ENCODE measurements at places on chromosomes 13 and 19. TPM values are rescaled to one million over a fixed set of nuclear protein-coding genes. Genes with fewer than 3 reads are reported as not detected.

GRCh38 chr13:56187331-56187730, 953.4 kb upstream of the PRR20A start:
- no peak for DNase-seq

DNA sequence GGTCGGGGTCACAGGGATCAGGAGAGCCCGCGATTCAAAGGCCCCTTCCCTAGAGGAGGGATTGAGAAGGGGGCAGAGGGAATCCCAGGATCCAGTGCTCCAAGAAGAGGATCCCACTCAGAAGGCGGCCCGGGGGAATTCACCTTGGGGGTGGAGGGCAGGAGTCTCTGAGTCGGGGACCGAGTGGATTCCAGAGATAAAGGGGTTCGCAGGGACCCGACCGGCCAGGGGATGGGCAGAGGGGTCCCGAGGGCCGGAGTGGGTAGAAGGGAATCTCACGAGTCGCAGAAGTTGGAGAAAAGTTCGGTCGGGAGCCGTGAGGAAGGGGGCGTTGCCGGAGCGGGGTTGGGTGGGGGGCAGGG, 261 bp downstream of the PRKD2 start:
- DNase-seq: no peak

DNA sequence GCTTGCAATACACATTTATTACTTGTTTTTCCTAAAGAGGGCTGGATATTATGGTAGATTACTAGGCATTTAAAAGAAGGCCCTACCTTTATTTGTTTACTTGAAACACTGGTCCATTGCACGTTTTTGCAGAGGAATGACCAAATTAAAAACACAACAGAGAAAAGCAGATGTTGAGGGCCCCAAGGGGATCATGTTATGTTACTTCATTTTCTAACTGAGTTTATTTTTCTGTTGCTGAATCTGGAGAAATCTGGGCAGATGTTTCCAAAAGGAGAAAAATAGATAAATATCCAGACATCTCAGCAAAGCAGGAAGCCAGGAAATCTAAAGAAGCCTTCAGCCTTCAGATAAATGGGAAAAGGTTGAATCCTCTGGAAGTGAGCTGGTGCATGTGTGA, 353.0 kb downstream of the NDFIP2 start:
- no peak for DNase-seq

The CCNA1 gene
- not detected for total RNA-seq

The ZNF112 gene
- total RNA-seq: 4.3 TPM

The CCDC70 gene
- total RNA-seq: not detected

The PSG6 gene
- total RNA-seq: not detected

- no peak for DNase-seq
These were observed 11.9 kb downstream of the ELAVL1 start for GRCh38 chr19:7993560-7993959.

GRCh38 chr19:12786141-12786870, 5.0 kb upstream of the JUNB start:
- no peak for DNase-seq

DNA sequence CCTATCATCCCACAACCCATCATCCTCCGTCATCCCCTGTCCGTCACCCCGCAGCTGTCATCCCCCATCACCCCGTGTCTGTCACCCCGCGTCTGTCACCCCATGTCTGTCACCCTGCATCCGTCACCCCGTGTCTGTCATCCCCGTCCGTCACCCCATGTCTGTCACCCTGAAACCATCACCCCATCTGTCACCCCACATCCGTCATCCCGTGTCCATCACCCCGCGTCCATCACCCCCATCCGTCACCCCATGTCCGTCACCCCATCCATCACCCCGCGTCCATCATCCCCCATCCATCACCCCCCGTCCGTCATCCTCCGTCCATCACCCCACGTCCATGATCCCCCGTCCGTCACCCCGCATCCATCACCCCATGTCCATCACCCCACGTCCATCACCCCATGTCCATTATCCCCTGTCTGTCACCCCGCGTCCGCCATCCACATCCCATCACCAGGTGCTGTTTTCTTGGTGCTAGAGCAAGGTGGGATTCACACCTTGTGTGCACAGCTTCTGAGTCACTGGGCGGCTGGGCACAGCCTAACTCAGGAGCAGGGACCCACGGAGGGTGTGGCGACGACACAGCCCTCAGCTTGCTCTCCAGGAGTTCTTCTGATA, 24.2 kb downstream of the RASA3 start:
- DNase-seq: no peak

Data from Panc1 (cell line).